ENCODE measurements at places on chromosomes 2 and 18.

DNA sequence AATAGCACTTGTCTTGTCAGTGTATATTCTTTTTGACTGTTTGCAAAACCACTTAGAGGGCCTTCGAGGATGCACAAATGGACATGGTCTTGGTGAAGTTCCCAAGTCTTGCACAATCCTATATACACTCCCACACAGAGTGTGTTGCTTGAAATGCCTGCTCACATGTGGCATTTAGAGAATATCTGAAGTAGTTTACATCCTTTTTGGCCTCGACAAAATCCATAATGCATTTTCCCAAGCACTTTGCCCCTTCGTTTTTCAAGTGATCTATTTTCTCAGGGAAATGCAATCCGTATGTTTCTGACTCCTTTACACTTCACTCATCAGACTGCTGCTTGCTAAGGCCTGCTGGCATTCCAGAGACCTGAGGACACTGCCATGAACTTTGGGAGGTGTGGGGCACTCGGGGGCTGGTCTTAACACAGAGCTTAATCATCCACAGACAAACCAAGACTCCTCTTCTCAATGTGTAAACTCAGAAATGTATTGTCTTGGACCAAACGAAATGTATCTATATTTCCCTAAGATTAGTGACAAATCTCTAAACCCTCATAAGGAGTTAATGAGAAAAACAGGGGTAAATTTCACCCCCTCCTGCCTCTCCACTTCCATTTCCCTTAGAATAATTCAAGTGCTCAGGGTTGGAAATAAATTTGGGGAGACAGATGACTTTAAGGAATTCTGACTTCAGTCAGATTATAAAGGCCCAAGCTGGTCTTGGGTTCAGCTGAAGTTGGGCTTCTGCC lies 219.3 kb upstream of the APCDD1 start:
- no peak for DNase-seq

DNA sequence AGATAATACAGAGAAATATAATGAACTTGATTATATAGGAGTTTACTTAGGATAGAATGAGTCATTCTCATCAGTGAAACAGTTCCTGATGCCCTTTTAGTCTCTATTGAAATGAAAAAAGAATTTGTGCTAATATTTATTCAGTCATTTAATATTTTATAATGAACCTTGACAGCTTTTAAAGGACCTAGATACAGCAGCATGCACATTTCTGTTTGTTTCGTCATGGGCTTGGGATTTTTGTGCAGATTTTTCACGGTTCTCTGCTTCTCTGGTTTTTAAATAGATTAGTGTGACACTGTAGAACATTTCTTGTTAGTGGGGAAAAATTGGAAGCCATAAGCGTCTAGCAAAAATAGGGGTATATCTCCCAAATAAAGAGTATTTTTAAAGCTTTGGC lies 60.7 kb downstream of the NABP1 start:
- DNase-seq, result no peak

DNA sequence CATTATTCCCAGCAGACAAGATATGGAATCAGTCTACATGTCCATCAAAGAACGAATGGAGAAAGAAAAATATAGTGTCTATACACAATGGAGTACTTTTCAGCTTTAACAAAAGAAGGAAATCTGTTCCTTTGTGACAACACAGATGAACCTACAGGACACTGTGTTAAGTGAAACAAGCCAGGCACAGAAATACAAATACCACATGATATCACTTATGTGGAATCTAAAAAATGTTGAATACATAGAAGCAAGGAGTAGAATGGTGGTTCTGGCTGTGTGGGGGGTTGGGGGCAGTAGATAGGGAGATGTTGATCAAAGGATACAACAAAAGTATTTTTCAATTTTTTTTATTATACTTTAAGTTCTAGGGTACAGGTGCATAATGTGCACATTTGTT lies 347.7 kb upstream of the MAP2 start:
- DNase-seq, result no peak

DNA sequence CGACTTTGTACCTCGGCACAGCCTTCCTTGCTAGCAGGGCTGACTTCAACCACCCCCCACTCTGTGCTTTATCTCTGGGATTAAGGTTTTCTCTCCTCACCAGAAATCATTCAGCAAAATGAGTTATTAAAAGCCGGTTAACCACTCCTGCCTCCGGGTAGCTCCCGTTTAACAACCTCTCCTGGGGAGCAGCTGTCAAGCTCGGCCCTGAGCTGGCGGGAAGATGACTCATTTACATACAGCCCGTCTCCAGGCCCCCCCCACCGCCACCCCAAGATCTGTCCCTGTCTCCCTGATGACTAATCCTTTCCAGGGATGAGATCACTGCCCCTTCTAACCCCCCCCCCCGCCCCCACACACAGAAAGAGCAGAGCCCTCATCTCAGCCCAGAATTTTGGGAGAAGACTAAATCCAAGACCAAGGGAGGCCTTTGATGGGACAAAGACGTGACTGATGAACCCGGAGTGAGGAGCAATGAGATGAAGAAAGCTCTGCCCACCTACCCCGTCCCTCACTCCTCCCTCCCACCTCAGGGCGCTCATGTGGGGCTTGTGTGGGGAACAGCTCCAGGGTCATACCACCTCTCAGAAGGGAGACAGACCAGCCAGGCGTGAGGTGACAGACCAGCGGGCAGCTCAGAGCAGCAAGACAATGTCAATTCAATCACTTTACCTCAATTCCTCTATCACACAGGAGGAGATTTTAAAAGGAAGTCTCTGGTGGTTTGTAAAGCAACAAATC lies 131.4 kb downstream of the MSH2 start:
- no peak for DNase-seq

- DNase-seq, result no peak
Measured at GRCh38 chr2:120910164-120910563, 174.5 kb downstream of the GLI2 start.

DNA sequence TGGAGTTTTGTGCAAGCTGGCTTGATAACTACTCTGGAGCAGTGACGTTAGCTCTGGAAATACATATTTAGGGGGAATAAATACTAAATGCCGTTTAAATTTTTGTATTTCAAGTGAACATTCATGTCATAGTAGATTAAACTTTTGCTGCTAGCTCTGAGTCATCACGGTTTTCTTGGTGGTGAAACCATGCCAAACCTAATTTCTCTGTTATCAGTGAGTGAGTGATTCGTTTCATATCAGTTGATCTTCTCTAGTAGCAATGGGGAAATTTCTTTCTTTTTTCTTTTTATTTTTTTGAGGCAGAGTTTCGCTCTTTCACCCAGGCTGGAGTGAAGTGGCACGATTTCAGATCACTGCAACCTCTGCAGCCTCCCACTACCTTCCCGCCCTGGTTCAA lies 211.1 kb downstream of the PTPRM start:
- DNase-seq, result no peak

GRCh38 chr2:15594291-15595256 lies 2.9 kb downstream of the DDX1 start:
- no peak for DNase-seq

DNA sequence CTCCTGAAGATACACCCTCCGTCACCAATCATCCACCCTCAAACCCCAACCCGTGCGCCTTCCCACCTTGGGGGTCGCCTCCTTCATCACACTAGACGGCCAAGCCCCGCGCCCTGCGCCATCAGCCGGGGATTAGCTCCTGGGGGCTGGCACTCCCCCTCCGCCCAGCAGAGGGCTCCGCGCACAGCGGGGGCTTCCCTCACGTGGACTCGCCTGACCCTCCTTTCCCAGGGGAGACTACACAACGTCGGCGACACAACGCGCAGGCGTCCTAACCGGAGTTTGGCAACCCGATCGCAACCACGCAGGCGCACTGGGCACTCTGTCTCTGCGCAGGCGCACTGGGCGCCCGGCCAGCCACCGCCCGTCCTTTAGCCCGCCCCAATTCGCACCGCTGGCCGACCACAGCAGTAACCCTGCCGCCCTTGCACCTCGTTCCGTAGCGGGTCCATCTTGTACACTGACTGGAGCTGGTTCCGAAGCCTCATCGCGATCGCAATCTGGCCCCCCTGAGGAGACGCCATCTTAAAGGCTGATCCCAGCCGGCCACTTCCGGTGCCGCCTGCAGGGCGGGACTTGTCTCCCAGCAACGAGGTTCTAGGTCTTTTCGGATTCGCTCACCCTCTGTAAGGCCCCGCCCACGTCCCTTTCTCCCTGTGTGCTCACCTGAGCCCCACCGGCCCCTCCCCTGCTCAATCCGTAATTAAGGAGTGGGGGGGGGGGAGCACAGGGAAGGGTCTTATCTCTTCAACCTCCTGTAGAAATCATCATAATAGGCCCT lies at the start of gene PCGF1:
TSS of gene PCGF1 (minus strand) at position 551 of the 781 bp plus-strand sequence. CDS start at position 524, 27 bp downstream.
- peak; percentile 94 for DNase-seq

GRCh38 chr2:136251885-136252585 lies 134.1 kb upstream of the CXCR4 start:
- DNase-seq, result no peak

GRCh38 chr2:177598326-177599138 lies 206.0 kb downstream of the AGPS start:
- DNase-seq, result no peak

DNA sequence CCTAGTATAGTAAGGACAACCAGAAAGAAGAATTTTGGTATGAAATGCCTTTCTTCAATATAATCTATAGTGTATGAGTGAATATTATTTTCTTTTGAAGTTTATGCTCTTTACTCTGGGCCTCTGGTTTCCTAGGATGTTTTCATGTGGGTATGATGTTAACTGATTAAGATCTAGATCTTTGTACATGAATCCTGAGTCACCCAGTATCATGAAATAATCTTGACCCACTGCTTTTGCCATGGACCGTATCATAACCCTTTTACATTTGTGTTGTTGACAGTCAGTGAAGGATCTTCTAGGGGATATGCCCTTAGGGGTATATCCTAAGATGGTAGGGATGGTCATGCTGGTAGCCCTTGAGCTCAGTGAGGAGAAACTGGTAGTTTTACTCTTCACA lies 100.3 kb downstream of the RAB3GAP1 start:
- DNase-seq, result no peak

Measured in C1 segment of cervical spinal cord (tissue), 14 donors.